ENCODE measurements at places on chromosomes 12 and 14.
A peak's percentile ranks its signal among the peaks of the same experiment; 100 is the strongest.

GRCh38 chr12:112847708-112848337 lies 56.3 kb downstream of the RPH3A start:
- DNase-seq = no peak

- DNase-seq = no peak
These were observed 15.6 kb downstream of the ACVRL1 start for GRCh38 chr12:51922762-51923505.

GRCh38 chr14:71733210-71733883 lies 198.9 kb upstream of the RGS6 start:
- no peak for DNase-seq

GRCh38 chr12:107406932-107407331 lies 278.7 kb upstream of the PWP1 start:
- no peak for DNase-seq

DNA sequence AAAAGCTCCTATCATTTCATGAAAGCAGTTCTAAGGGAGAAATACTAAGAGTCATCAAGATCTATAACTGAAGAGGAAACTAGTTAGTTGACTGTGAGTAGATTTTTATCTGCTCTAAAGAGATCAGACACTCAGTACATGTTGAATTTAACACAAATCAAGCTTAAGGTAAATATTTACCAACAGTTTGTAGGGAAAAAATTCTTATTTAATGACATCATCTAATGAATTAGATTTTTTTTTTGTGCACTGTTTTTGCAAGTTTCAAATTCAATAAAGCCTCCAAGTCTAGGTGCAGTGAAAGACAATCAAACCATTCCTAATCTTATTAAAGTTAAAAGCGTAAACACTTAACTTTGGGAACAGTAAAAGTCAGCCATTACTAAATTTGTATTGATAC lies 93.0 kb upstream of the PRKD1 start:
- DNase-seq = no peak

DNA sequence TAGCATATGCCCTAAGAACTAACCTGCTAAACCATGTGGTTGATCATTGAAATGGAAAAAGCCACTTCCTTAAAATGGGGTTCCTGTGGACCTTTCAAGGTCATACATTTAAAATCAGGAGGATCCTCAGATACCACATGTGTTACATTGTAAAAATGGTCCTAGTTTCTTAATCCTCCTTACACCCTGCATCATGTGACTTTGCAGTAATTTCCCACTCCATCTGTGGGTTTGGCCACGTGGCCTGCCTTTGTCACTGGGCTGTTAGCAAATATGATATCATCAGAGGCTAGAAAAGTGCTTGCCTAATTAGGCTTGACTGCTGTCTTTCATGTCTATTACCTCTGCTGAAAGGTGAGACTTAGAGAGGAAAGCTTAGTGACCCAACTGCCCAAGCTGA lies 70.7 kb downstream of the CMKLR1 start:
- no peak for DNase-seq

DNA sequence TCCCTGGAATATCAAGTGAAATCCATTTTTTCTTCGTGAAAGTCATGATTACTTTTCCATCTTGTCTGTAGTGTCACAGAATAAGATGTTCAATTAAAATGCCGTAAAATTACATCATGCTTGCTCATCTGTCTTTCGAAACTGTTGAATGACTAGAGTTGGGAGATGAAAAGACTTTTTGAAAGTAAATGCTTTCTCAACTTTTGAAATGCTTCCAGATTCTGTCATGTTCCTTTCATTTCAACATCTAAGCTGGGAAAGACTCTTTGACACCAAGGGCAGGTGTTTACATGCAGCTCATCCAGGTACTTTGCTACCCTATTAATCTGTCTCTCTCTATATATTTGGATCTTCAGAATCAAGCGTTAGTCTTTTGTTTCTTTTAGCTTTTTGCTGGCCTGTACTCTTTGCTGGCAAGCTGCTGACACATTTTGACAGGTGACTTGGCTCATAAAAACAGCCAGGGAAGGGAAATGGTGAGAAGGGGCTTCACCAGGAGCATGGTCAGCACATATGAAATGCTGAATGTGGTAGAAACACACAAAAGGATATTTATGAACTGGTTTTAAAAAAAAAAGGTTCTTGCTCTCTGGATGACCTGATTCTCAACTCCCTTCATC lies 77.0 kb upstream of the METAP2 start:
- DNase-seq = no peak

- peak; percentile 21 for DNase-seq
These were observed 620 bp downstream of the PGAM5 start for GRCh38 chr12:132711080-132711843.

- no peak for DNase-seq
These were observed 1.0 kb upstream of the PTMS start for GRCh38 chr12:6765048-6765633.

DNA sequence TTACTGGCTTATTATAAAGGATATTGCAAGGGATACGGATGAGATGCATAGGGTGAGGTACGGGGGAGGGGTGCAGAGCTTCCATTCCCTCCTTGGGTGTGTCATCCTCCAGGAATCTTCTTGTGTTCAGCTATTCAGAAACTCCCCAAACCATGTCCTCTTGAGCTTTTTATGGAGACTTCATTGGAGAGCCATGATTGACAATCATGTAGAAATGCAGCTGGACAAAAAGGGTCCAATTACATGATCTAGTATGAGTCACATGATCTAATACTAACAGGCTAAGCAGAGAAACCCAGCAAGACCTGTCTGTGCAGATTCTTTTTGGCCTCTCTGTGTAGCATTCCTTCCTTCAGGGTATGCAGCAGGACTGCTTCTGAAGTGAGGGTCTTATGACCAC lies 23.9 kb upstream of the FLVCR2 start:
- no peak for DNase-seq

GRCh38 chr12:127984386-127985055 lies 282.4 kb upstream of the TMEM132C start:
- DNase-seq = no peak

DNA sequence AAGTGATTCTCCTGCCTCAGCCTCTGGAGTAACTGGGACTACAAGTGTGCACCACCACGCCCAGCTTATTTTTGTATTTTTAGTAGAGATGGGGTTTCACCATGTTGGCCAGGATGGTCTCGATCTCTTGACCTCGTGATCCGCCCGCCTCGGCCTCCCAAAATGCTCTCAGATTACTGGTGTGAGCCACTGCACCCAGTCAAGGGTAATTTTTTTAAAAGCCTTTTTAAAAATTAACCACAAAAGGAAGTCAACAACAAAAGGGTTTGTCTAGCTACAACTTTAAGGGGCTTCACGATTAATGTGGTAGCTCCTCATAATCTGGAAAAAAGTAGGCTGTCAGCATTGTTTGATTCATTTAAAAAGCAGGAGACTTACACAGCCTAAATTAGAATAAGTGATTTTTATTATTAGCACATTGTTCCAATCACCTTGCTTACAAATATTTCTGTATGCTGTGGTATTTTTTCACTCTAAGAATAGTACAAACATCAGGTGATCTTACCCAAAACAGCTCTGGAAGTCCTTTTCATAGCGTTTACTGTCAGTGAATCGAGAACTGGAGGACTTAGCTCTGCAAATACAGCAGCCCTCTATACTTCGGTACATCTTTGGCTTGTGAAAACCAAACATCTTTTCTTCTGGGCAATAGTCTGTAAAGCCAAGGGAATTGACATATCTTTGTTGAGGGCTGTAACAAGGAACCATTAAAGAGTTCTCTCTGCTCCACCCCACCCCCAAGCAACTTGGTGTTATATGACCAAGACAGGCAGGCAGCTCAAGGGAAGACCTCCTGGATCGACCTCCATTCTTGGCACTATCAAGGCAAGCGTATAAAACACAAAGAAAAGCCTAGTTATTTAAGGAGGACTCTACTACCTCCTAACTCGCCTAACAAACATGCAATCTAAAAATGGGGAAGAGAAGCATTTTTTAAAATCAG lies 28.1 kb downstream of the SINHCAF start:
- no peak for DNase-seq

GRCh38 chr12:113422886-113423669 lies 898 bp downstream of the SDSL start:
- DNase-seq = no peak

DNA sequence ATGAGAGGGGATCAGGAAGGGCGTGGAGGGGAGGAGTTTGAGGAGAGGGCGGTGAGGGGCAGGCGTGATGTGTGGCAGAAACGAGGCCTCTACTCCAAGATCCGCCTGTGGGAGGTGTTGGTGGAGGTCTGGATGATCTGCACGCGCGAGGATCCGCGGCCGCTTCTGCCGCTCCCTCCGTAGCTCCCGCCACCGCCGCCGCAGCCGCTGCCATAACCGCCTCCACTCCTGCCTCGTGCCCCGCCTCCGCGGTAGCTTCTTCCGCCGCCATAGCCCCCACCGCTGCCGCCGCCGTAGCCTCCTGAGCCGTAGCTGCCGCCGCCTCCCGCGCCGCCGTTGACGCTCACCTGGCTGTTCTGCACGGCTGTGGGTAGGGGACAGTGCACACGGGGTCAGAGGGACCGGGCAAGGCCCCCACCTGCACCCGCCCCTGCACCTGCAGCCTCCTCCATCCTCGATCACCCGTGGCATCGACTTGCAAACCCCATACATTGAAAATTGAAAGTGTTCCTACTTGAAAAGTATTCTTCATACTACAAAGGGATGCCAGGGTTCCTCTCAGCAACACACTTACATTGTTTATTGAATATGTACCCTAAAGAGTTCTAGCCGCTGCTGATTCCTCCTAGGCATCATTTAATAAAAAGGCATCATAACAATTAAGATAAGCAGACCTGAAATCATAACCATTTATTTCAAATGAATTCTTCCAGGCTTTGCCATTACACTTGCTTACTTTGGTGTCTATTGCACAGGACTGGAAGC lies 11.1 kb upstream of the KRT1 start:
- peak; percentile 41 for DNase-seq
